GM23248 (cell line): ENCODE measurements at places on chromosomes 7 and 10. TPM values are rescaled to one million over a fixed set of nuclear protein-coding genes. Genes with fewer than 3 reads are reported as not detected.

Gene OR2A5
- polyA plus RNA-seq = not detected in 2 replicates

DNA sequence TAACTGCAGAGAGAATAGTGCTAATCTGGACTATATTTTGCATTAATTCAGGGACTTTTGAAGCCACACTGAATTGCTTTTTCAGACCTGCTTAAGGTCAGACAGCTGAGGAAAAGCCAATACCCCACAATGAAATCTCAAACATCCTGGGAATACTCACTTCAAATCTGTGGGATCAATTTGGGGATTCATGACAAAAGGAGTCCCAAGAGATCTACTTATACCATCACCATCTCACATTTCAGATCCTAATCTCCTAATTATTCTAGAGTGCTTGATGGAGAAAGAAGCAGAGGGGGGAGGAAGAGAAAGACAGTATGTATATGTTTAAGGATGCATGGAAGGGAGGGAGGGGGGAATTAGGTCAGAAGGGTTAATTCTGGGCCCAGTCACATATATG lies 202.2 kb downstream of the CACNA2D1 start:
- DNase-seq = no peak

Gene KAT6B
- 12.4 and 15.3 TPM in 2 replicates for polyA plus RNA-seq

- DNase-seq = no peak
Measured at GRCh38 chr10:16570731-16571130, 49.1 kb upstream of the C1QL3 start.
